ENCODE measurements at places on chromosomes 3 and 15.

DNA sequence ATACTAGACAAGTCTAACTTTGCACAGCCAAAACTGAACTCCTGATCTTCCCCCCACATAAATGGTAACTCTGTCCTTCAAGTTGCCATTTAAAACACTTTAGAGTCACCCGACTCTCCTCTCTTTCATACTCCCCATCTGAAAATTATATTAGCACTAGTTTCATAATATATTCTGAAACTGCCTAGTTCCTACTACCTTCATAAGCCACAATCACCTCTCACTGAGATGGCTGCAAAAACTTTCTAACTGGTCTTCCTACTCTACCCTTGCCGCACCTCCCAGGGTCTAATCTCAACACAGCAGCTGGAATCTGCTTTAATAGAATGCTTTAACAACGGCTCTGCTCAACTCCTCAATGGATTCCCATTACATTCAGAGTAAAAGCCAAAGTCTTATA lies 55.0 kb downstream of the GLB1 start:
- no peak for DNase-seq

DNA sequence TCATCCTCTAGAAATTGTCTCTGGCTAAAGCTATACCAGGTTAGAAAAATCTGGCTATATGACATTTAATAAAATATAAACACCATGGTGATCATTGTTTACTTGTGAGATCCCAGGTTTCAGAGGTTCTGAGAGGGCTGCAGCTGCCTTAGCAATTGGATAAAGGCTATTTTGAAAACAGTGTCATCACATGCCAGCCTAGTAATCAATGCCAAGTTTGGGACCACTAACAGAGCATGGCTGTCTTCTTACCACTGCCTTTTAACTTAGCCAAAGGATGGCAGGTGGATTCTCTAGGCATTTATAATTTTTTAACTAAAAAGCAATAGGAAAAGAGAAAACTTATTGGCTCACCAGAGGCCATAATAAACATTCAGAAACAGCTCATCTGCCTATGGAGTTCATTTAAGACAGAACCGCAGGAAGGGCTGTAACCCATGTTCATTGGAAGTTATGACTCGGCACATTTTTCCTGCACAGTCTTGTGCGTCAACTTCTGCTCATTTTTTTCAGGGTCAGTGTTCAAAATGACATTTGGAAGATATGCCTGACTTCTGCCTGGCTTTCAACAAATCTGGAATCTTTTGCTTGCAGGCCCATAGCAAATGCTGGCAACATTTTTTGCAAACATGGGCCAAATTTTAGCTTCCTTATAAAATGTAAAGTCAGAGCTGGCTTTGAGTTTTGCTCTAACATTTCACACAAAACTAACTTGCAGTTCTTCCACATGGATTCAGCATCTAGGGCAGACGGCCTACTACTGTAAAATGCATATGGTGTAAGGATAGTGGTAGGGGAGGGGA lies 476.0 kb upstream of the TBL1XR1 start:
- peak; percentile 97 for DNase-seq

DNA sequence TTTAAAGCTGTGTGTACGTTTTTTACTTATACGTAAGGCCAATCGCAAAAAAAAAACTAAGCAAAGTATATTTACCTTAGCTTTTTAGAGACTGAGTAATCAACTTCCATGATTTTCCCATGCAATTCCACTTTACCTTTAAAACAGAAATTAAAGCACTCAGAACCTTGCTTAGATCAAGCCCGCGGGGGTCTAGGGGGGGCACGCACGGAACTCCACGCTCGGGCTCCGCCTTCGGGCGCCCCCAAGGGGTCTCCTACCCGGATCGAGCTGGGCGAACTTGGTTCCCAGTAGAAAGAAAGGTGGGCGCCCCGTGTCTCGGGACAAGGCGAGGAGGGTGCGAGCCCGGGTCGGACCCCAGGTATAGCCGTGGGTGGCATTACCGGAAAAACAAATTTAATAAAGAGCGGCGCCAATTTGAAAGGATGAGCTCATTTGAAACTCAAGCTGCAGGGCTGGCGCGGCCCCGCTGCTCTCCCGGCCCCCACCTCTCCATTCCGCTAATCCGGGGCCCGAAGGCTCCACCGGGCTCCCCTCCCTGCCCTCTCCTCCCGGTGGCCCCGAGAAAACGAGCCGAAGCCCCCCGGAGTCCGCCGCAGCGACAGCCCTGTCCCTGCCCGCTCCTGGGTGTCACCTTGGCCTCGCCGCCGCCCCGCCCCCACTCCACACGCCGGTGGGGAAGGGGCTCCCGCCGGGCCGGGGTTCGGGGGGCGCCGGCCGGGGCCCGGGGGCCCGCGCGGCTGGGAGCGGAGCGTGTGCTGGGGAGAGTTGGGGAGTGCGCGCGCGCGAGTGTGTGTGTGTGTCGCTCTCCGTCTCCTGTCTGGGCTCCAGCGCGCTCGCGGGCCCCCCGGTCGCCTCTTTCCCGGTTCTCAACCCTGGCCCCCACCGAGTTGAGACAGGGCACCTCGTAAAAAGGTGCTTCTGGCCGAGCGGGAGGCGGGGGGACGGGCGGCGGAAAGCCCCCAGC lies 1.5 kb downstream of the IGF2BP2 start:
- DNase-seq: peak; percentile 58

DNA sequence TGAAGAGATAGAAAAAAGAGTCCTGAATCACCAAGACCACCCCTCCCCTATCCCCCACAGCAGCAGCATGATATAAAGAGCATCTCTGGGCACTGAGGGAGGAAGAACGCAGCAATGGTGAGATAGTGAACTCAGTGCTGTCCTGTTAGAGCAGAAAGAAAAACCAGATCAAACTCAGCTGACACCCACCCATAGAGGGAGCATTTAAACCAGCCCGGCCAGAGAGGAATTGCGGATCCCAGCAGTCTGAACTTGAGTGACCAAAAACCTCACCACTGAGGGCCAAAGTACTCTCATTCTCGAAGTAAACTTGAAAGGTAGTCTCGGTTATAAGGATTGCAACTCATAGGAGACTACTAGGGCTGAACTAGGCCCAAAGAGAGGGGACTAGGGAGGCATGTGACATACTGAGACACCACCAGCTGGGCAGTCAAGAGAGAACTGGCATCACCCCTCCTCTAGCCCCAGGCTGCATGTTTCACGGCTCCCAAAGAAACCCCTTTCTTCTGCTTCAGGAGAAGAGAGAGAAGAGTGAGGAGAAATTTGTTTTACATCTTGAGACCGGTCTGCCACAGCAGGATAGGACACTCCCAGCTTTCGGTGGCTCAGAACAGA lies 39.2 kb upstream of the TGFBR2 start:
- DNase-seq: no peak

- DNase-seq: no peak
Measured at GRCh38 chr3:33054100-33055092, 42.5 kb downstream of the GLB1 start.

GRCh38 chr3:186210852-186211500 lies 102.1 kb upstream of the ETV5 start:
- DNase-seq: no peak

DNA sequence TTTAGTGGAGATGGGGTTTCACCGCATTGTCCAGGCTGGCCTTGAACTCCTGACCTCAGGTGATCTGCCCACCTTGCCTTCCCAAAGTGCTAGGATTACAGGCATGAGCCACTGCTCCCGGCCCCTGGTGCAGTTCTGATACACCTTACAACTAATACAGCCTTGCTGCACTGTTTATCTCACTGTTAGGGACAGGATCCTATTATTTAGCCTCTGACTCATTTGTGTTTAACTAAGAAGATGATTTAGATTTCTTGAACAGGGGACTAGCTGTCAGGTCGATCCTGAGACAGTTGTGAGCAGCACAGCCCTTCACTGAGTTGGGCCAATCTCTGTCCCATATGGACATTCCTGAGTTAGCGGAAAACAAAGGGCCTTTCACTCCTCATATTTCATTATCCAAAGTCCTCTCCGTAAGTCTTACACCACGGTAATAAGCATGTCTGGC lies 19.2 kb downstream of the GYG1 start:
- DNase-seq: no peak

DNA sequence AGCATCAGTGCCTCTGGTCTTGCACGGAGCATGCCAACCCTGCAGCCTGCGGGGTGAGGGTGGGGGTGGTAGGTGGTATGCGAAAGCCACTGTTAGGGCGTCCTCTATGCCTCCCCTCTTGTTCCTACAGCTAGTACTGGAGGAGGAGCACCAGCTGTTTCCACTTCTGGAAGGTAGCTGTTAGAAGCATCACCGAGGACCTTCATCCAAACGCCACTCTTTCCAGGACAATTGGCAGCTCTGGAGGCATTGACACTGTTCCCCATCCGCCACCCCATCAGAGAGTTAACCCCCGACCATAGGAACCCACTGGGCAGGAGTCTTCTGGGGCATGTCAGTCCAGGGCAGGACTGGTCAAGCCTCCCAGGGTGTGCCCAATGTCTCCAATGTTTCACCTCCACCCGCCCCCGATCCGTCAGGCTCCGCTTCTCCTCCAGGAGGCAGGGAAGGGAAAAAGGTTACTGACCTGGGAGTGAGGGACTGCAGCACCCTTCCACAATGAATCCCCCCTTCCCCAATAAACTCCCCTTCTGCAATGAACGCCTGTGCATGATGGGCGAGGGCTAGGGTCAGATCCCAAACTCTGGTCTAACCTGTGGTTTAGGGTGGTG lies 487 bp downstream of the DUOX2 start:
- DNase-seq: no peak

DNA sequence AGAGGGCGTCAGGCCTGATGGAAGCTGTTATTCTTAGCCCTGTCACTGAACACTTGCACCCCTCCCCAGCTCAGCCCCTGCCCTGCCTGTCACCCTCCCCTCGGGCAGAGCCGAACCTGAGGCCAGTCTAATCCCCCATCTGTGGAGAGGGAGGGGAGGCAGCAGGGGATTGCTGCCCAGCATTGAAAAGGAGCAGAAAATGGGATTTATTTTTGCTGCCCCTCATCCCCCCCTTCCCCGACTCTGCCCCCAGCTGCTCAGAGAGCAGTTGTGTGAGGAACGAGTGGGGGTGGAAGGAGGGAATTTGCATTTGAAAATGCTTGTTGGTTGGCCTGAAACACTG lies 71.6 kb downstream of the EPHB3 start:
- DNase-seq: no peak

- DNase-seq: no peak
Measured at GRCh38 chr3:13569641-13570390, 20.9 kb downstream of the FBLN2 start.

GRCh38 chr3:149292666-149293065 lies 40.8 kb downstream of the TM4SF18 start:
- no peak for DNase-seq

DNA sequence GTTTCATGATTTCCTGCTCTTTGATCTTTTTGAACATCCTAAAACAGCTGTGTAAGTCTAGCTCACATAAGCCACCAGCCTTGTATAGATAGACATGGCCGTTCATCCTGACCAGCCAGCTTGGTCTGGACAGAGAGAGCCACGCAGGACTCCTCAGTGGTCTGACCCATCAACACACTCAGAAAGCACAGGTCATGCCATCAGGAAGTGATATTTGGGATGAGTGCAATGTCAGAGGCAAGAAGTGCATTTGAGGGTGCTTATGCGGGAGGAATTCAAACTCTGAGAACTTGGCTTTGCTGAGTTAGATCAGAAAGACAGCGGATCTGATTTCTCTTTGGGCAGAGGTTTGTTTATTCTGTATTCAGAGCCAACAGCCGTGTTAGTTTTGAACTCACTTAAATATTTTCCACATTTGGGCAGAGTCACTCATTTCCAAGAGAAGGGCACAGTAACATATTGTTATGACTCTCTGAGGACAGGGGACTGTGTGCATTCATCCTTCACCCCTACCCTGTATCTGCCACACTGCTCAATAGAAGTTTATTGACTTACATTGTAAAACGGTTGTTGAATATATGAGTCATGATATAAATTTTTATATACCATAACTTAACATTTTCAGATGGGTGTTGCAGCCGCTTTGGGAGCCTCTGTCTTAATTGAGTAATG lies 225.3 kb upstream of the LYSMD4 start:
- no peak for DNase-seq

DNA sequence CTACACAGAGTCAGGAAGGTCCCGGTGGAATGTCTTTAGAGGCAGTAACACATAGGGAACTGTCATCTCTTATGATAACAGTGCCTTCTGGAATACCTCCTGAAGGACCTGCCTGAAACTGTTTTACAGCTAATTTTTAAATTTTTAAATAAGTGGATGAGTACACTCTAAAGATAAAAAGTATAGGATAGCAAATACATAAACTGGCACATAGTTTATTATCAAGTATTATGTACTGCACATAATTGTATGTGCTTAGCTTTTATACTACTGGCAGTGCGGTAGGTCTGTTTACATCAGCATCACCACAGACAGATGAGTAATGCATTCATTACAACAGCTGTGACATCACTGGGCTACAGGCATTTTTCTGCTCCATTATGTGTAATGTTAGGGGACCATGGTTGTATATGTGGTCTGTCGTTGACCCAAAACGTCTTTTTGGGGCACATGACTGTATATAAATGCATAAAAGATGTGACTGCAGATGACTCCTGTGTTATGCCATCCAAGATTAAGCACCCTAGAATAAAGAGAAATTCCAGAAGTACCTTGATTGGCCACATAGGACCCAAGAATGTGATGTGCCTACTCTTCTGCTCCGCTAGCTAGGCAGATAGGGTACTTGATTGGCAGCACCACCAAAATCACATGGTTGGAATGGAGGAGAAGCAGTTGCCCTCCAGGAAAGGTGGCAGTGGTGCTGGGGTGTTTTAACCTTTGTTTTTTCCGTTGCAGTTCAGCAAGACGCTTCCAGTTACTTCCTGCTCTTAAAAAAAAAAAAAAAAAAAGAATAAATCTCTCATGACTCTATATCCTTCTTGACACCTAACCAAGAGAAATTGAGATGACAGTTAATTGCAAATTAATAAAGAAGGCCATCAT lies 3.3 kb downstream of the VPS8 start:
- peak; percentile 89 for DNase-seq

- peak; percentile 6 for DNase-seq
Measured at GRCh38 chr3:95319921-95320494, 1257.1 kb downstream of the NSUN3 start.

- no peak for DNase-seq
Measured at GRCh38 chr15:101827257-101827656, 15.3 kb downstream of the OR4F15 start.

GRCh38 chr3:171680726-171681411 lies 129.4 kb downstream of the PLD1 start:
- DNase-seq: no peak

- DNase-seq: no peak
Measured at GRCh38 chr3:180059356-180059755, 22.6 kb upstream of the PEX5L start.

DNA sequence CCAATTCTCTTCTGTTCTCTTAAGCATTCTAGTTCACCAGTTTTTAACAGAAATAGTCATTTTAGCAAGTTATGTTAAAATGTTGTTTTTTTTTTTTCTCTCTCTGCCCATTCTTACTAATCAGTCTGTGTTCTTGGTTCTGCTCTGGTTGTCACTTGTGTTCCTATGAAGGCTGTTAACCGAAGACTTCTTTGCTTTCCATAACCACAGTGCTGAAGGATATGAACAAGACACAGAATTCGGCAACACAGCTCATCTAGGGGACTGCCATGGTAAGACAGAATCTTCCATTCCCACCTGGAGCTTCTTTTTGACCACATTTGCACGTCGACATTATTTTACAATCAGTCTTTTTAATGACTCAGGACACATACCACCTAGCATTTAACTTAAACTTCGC lies 49.1 kb downstream of the SEMA6D start:
- DNase-seq: no peak

- DNase-seq: no peak
Measured at GRCh38 chr3:14803101-14803980, 15.4 kb upstream of the FGD5 start.

GRCh38 chr3:42725454-42725853 lies 22.9 kb upstream of the HHATL start:
- DNase-seq: no peak

Measured in choroid plexus epithelial cell (primary cell).